Mesenchymal stem cell (in vitro differentiated cells and primary cell): ENCODE measurements at places on chromosomes 11 and 22.
A peak's percentile ranks its signal among the peaks of the same experiment; 100 is the strongest.

DNA sequence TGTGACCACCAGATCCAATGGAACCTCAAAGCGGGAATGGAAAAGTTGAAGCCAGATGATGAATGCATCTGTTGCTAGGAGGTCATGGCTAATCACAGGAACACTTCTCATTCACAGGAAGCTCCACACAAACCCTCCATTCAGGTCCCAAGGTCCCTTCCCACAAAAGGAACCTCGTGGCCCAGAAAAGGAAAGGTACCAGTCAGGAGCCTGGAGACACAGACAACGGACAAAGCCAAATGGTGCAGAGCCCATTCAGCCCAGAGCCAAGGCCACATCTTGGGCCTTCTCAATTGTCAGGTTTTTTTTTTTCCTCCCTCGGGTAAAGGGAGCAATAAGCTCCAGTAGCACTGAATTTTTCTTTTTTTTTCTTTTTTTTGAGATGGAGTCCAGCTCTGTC is 87.0 kb downstream of the FAM168A start:
- no peak overlapping the region for H3K27ac ChIP-seq
- no peak for DNase-seq
- no peaks in the 10 kb centered on the region for H3K36me3 ChIP-seq
- peaks cover 2% of the 10 kb centered on the region for H3K4me1 ChIP-seq
- no peaks in the 10 kb centered on the region for H3K27me3 ChIP-seq
- H3K4me3 ChIP-seq = no peak overlapping the region

GRCh38 chr11:46492532-46492931 is 101.0 kb upstream of the CHRM4 start:
- H3K4me3 ChIP-seq = no peak overlapping the region
- H3K27me3 ChIP-seq = no peaks in the 10 kb centered on the region
- H3K36me3 ChIP-seq = peaks cover 40% of the 10 kb centered on the region
- peak; percentile 45 for DNase-seq
- no peaks in the 10 kb centered on the region for H3K4me1 ChIP-seq

GRCh38 chr11:120554766-120555432 is 43.4 kb downstream of the GRIK4 start:
- H3K4me1 ChIP-seq = peaks cover 6% of the 10 kb centered on the region
- H3K27ac ChIP-seq = no peak overlapping the region
- H3K27me3 ChIP-seq = peaks cover 16% of the 10 kb centered on the region
- DNase-seq = peak; percentile 77
- no peak overlapping the region for H3K4me3 ChIP-seq

DNA sequence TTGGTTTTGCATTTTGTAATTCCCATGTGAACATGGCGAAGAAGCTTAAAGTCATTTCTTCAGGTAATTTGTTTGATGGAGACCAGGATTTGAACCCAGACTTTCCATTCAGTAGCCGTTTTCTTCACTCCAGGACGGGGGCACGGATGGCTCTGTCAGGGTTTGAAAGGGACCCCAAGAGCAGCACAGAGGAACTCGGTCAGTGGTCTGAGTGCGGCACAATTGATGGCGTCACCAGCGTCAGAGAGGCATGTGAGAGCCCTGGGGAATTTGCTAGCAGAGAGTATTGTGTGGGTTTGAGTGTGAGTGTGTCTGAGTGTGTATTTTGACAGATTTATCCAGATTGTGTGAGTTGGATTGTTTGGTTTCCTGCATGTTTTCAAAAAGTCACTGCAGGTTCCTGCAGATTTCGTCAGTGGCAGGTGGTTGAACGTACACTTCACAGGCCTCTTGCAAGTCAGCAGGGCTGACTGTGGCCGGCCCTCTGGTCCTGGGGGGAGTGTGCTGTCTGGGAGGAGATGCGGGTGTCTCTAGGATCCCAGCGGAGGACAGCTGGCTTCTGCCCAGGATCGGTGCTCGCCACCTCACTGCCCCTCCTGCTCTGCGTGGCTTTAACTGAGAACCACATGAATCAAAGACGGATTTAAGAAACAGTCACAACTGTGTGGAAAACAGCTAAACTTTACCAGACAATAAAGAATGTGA is 199.3 kb downstream of the TBC1D22A start:
- peaks cover 3% of the 10 kb centered on the region for H3K4me1 ChIP-seq
- no peaks in the 10 kb centered on the region for H3K27me3 ChIP-seq
- no peak overlapping the region for H3K4me3 ChIP-seq
- peaks cover 23% of the 10 kb centered on the region for H3K36me3 ChIP-seq
- H3K27ac ChIP-seq = no peak overlapping the region
- no peak for DNase-seq

DNA sequence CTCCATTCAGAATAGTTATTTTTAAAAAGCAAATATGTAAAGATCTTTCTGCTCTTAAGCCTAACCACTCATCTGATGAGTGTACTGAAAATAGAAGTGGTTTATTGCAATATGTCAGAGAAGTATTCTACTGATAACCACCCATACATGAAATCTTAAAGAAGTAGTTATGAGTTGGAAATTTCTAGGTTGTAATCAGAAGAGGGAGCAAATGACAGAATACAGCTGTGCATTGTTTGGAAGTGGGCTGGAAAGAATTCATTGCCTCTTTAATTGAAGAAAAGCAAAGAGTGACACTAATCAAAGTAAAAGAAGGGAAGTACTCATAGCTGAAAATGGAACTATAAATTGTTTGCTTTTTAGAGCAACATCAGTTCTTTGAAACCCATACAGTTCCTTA is 39.4 kb downstream of the FDX1 start:
- no peak overlapping the region for H3K27ac ChIP-seq
- H3K4me1 ChIP-seq = peaks cover 2% of the 10 kb centered on the region
- H3K27me3 ChIP-seq = no peaks in the 10 kb centered on the region
- no peak for DNase-seq
- no peak overlapping the region for H3K4me3 ChIP-seq
- peaks cover 3% of the 10 kb centered on the region for H3K36me3 ChIP-seq
